Thoracic aorta (tissue), 2 donors: ENCODE measurements at places on chromosomes 13 and 19.

GRCh38 chr13:22077205-22077683 is 406.4 kb downstream of the FGF9 start:
- no peak for DNase-seq

GRCh38 chr13:102935896-102936321 is 90.1 kb downstream of the ERCC5 start:
- no peak for DNase-seq

- no peak for DNase-seq
Observed at GRCh38 chr19:10968527-10969135, 7.8 kb downstream of the SMARCA4 start.

GRCh38 chr19:28602675-28603298 is 610.2 kb downstream of the UQCRFS1 start:
- DNase-seq: no peak

DNA sequence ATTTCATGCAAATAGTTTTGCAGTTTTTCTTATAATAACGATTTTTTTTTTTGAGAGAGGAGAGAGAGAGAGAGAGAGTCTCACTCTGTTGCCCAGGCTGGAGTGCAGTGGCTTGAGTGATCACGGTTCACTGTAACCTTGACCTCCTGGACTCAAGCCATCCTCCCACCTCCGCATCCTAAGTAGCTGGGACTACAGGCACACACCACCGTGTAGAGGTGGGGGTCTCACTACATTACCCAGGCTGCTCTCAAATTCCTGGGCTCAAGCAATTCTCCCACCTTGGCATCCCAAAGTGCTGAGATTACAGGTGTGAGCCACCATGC is 26.8 kb upstream of the GJB6 start:
- no peak for DNase-seq

GRCh38 chr13:90868321-90868920 is 479.1 kb upstream of the MIR17HG start:
- no peak for DNase-seq

GRCh38 chr13:113117911-113118260 is 4.7 kb upstream of the F10 start:
- no peak for DNase-seq

- DNase-seq: no peak
Observed at GRCh38 chr13:98827449-98827848, 75.0 kb upstream of the SLC15A1 start.

- no peak for DNase-seq
Observed at GRCh38 chr19:46812977-46813838, 24.8 kb upstream of the SLC1A5 start.

GRCh38 chr19:33395561-33396550 is 22.3 kb downstream of the CEBPG start:
- DNase-seq: no peak

DNA sequence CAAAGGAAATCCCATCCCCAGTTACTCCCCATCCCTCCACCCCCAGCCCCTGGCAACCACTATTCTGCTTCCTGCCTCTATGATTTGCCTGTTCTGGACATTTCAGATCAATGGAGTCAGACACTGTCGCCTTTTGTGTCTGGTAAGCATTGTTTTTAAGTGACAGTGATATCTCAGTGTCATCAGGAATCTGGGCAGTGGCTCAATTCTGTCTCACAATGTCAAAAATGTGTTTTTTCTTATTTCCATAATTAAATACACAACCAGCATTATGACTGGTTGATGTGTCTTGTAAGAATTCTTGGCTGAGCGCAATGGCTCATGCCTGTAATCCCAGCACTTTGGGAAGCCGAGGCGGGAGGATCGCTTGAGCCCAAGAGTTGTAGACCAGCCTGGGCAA is 20.2 kb upstream of the PGLS start:
- DNase-seq: no peak

- no peak for DNase-seq
Observed at GRCh38 chr19:47002106-47002766, 17.4 kb upstream of the NPAS1 start.

DNA sequence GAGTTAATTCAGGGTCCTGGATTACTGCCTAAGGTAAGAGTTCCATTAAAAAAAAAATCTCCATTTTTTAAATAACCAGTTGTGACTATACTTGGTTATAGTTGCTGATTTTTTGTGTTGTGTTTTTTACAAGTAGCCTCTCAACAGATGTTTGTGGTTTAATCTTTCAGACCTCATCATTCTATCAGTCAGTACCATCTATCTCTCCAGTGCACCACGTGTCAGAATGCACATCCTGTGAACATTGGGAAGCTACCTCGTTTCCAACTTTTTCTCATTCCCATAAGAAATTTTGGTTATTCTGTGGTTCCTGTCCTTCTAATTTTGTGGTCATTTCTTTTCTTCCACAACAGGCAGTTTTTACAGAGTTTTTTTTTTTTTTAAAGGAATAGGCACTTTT is 39.2 kb downstream of the WDFY2 start:
- DNase-seq: no peak

GRCh38 chr13:42899266-42899665 is 92.8 kb downstream of the EPSTI1 start:
- no peak for DNase-seq

DNA sequence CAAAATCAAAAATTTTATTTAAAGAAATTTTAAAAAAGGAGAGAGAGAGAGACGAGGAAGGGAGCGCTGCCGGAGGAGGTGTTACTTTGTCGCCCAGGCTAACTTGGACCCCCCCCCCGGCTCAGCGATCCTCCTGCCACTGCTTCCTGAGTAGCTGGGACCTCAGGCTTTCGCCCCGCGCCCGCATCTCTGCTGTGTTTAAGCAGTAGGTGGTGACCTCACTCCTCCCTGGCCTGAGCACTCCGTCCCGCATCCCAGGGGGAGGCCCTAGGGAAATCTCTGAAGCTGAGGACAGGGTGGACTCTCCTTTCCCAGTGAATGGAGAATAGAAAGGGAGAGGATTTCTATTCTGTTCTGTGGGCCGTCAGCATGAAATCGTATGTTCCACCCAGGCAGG is 485 bp upstream of the ZNF845 start:
- DNase-seq: peak; percentile 15

DNA sequence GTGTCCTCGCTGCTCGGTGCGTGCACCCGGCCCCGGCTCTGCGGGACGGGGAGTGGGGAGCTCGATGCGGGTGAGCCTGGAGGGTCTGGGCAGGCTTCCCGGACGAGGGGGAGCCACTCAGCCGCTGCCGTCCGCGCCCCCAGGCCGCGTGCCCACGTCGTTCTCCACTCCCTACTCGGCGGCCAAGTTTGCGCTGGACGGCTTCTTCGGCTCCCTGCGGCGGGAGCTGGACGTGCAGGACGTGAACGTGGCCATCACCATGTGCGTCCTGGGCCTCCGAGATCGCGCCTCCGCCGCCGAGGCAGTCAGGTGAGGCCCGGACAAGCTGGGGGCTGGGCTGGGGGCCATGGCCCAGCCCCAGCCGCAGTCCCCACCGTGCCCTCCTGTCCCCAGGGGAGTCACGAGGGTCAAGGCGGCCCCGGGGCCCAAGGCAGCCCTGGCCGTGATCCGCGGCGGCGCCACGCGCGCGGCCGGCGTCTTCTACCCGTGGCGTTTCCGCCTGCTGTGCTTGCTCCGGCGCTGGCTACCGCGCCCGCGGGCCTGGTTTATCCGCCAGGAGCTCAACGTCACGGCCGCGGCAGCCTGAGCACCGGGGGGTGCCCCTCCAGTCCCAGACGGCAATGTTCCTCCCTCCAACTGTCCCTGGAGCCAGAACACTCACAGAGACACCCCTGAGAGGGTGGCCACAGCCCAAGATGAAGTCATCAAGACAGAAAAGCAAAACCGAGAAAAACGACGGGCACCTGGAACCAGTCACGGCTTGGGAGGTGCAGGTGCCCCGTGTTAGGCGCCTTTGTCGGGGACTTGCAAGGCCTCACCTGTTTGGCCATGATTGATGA is 2.5 kb upstream of the RPL36 start:
- no peak for DNase-seq

GRCh38 chr13:34738254-34738992 is 203.6 kb upstream of the NBEA start:
- no peak for DNase-seq

GRCh38 chr19:29482855-29483640 is 42.7 kb upstream of the VSTM2B start:
- DNase-seq: no peak

GRCh38 chr19:8306235-8307054 is 1.7 kb downstream of the CD320 start:
- no peak for DNase-seq

DNA sequence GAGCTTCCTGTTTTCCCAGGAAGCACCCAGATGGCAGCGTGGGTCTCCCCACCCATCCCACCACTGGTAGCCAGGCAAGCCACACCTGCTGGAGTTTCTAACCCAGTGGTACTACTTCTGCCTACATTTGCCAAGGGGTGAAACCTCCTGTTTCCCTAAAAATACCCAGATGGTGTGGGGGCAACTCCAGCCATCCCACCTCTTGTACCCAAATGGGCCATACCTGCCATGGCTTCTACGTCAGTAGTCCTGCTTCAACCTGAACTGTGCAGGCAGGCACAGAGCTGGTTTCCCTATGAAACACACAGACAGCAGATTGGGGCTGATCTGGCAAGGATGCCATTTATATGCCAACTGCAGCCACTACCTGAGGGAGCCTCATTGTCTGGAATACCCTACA is 809.4 kb upstream of the MIR17HG start:
- DNase-seq: no peak

- DNase-seq: no peak
Observed at GRCh38 chr19:49676136-49676783, 811 bp upstream of the PRMT1 start.

DNA sequence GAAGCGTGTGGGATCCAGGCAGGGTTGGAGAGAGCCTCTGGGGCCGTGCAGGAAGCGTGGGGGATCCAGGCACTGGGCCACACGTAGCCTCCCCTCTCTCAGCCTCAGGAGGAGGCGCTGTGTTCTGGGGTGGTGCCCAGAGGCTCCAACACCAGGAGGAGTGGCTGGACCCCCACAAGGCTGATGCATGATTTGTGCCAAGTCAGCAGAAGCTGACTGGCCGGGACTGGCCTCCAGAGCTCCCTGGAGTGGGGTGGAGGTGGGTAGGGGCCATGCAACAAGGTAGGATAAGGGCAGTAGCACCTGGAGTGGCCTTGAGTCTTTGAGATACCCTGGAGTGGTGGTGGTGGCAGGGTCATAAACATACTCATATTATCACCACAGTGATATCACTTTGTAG is 75.3 kb downstream of the ERICH6B start:
- no peak for DNase-seq
